ENCODE measurements at places on chromosomes 1 and 21.

- DNase-seq = no peak
These were observed 95.1 kb downstream of the KIAA0319L start for GRCh38 chr1:35461966-35462651.

DNA sequence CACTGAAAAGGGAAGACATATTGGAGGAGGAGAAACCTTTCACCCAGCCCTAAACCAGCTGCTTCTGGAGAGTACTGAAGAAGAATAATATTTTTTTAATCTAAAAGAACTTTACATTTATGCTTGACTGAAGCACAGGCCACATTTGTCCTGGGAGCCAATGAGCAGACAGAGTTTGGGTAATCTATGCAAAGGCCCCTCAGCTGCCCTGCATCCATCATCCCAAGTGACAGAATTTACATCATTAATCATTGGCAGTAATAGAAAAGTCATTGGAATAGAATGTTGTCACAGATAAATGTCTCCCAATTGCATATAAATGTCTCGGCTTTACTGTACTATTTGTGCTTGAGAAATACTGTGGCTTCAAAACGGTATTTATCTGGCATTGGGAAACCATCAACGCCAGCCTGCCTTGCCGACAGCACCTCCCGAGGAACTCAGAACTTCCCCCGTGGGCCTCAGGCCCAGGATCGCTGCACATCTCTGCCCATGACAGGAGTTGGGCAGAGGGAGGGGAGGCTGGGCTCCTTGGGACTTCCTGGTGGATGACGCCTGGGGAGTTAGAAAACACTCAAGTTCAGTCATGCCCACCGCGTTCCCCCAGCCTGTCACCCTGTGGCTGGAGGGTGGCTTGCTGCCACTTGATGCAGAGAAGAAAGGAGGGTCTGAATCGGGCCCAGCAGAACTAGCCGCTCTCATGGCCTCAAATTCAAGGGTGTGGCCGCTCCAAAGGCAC, 133.1 kb downstream of the CAMTA1 start:
- DNase-seq = no peak

DNA sequence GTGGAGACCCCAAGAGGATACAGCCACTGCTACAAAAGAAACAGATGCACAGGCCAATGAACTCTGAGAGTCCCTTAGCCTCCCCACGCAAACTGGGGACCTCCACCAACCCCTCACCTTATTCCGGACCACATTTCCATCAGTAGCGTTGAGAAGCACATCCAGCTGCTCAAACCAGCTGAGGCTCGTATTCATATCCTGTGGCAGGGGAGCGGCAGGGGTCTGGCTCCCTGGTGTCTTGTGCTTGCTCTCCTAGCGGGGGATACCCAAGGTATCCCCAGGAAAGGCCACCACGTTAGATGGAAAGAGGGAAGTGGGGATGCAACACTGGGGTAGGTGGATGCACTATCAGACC, 481 bp downstream of the CCDC163 start:
- DNase-seq = no peak

- DNase-seq = no peak
These were observed 55.9 kb downstream of the NENF start for GRCh38 chr1:212488436-212489283.

DNA sequence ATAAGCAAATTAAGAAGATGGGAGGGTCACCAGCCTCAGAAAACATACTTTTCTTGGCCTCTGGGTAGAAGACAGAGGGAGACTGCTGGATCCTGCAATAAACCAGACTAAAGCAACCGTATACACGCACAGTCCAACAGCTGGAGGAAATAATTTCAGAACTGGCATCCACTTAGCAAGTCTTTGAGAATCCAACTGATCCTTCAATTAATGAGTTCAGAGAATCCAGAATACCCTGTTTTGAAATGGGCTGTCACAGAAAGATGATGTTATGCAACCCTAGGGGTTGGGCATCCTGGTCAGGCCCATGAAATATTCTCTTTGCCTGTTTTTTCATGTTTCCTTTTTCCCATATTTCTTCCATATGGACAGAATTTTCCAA, 134.0 kb upstream of the MAGI3 start:
- DNase-seq = no peak

DNA sequence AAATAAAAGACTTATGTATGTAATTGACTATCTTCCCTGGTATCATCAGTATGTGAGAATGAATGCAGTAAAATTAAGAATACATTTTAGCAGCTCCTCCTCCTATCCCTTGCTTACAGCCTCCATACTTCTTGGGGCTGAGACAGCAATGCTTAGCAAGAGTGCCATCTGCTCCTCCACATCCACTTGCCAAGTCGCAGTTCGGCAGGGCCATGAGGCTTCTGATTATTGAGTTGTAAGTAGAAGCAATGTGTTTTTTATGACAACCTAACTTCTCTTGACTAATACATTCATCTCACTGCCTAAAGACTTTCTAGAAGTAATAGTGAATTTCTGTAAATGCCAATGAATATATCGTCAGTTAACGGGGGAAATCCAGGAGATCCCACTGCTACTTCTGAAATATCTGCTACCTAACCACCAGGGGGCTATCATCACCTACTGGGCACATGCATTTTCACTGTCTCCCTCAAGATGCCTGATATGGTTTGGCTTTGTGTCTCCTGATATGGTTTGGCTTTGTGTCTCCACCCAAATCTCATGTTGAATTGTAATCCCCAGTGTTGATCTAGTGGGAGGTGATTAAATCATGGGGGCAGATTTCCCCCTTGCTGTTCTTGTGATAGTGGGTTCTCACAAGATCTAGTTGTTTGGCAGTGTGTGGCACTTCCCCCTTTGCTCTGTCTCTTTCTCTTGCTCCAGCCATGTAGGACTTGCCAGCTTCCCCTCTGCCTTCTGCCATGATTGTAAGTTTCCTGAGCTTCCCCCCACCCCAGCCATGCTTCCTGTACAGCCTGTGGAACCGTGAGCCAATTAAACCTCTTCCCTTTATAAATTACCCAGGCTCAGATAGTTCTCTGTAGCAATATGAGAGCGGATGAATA, 59.6 kb downstream of the EXTL2 start:
- peak; percentile 8 for DNase-seq

GRCh38 chr1:43711524-43712386, 4.4 kb downstream of the ST3GAL3 start:
- no peak for DNase-seq

GRCh38 chr1:172754609-172755008, 95.7 kb downstream of the FASLG start:
- DNase-seq = no peak
